ENCODE measurements at places on chromosomes 11 and 22. TPM values are rescaled to one million over a fixed set of nuclear protein-coding genes. Genes with fewer than 3 reads are reported as not detected.

The OVOL1 gene
- not detected for total RNA-seq

The SPI1 gene
- not detected for total RNA-seq

The DBX1 gene
- total RNA-seq = not detected

The RFPL3 gene
- total RNA-seq = not detected

The CCDC34 gene
- 0.54 TPM for total RNA-seq

The MISFA gene
- not detected for total RNA-seq

The APOBEC3F gene
- total RNA-seq = 1.4 TPM

The C11orf16 gene
- total RNA-seq = not detected

The OR8G1 gene
- total RNA-seq = not detected

The OTOG gene
- total RNA-seq = not detected

The KRTAP5-9 gene
- not detected for total RNA-seq

The OR8D4 gene
- not detected for total RNA-seq

The ZFTA gene
- total RNA-seq = 16.5 TPM

The CABP7 gene
- under 0.01 TPM for total RNA-seq

The NELL1 gene
- total RNA-seq = not detected

The TBX10 gene
- total RNA-seq = not detected

The C11orf42 gene
- not detected for total RNA-seq

The TEX12 gene
- total RNA-seq = not detected

The OR52A1 gene
- not detected for total RNA-seq

The EIF3M gene
- total RNA-seq = 452 TPM

The FADS3 gene
- 157 TPM for total RNA-seq

The PHF21B gene
- not detected for total RNA-seq

The CTTN gene
- 230 TPM for total RNA-seq

Data from cardiac atrium fibroblast (primary cell).